AG08396 (cell line): ENCODE measurements at places on chromosomes 2 and 18.

- DNase-seq, result no peak
Measured at GRCh38 chr2:98541906-98542305, 66.4 kb downstream of the COA5 start.

DNA sequence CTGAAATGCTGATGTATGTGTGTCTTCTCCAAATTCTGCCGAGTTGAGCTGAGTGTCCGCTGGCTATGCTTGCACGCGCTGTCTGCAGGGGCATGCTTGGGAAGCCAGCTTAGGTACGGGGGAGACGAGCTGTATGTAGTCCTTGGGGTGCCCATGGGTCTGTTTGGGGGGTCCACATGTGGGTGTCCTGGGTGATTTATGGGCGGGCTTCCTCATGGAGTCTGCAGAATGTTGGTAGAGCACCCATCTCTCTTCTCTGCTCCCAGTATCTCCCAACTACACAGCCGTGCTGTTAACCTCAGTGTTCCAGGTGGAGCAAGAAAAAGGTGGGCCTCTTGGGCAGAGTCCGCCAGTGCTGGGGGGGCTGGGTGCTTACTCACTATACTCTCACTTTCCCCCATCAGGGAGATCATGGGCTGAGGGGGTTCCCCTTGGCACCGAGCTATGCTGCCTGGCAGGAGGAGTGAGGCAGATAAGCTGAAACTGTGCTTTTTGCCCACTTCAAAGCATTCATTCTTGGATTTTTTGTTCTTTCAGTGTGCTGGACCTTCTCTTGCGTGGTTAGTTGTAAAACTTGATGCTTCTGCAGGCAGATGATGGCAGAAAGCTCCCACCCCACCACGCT is 128.2 kb upstream of the ALKAL2 start:
- no peak for DNase-seq

- no peak for DNase-seq
Measured at GRCh38 chr2:98711506-98711905, 19.4 kb downstream of the MGAT4A start.

- DNase-seq, result no peak
Measured at GRCh38 chr18:26700201-26700600, 151.8 kb upstream of the KCTD1 start.

DNA sequence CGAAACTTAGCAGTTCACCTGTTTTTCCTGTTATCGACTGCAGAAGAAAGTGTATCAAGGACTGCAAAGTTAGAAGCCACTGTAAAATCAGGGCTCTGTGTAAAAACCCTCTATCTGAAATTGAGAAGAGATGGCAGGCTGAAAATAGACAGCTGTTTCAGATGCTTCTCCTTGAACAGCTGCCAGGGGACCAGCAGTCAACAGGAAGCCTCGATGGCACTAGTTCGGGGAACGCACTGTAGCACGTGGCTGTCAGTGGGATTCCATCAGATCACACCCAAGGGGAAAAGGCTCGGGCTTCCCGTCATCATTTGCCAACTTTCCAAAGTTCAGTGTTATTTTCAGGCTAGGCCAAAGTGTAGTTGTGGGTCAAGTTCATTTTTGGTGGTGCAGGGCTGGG is 316.9 kb downstream of the TXNL1 start:
- DNase-seq, result no peak

DNA sequence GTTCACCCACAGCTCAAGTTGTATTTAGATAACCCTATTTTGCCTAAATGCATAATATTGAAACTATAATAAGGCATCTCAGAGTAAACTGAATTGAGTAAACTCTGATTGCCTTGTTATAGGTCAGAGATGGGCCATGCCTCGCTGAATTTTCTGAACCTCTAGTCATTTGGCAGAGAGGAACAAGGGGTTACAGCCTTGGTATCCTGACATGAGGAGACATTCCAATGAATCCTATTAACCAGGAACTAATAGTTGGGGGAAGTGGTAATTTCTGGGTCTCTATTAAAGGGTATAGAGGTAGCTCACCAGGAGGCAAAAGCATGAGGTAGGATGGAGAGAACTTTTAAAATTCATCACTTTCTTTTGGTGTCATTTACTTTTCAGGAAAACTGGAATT is 227.4 kb upstream of the CHST9 start:
- no peak for DNase-seq

DNA sequence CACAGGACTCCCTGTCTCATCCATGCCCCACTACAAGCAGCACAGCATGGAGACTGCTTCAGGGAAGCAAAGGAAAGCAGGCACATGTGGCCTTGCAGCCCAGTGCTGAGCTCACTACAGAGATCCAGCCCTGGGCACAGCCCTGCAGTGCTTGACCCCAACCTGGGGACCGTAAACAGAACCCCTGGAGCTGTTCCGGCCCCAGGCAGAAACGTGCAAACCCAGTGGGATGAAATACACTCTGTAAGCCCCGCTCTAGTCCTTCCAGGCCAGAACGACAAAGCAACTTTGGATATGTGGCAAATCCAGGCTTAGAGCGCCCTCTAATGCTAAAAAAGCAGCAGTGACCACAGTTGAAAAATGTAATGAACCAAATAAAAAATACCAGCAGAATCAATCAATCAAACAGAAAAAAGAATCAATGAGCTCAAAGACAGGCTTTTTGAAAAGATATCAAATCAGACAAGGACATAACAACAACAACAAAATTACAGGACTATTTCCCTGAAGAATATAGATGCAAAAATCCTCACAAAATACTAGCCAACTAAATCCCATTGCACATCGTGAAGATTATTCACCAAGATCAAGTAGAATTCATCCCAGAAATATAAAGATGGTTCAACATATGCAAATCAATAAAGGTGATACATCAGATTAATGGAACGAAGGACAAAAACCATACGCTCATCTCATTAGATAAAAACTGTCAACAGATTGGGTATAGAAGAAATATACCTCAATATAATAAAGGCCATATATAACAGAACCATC is 45.6 kb downstream of the ZNF519 start:
- DNase-seq, result peak; percentile 13

DNA sequence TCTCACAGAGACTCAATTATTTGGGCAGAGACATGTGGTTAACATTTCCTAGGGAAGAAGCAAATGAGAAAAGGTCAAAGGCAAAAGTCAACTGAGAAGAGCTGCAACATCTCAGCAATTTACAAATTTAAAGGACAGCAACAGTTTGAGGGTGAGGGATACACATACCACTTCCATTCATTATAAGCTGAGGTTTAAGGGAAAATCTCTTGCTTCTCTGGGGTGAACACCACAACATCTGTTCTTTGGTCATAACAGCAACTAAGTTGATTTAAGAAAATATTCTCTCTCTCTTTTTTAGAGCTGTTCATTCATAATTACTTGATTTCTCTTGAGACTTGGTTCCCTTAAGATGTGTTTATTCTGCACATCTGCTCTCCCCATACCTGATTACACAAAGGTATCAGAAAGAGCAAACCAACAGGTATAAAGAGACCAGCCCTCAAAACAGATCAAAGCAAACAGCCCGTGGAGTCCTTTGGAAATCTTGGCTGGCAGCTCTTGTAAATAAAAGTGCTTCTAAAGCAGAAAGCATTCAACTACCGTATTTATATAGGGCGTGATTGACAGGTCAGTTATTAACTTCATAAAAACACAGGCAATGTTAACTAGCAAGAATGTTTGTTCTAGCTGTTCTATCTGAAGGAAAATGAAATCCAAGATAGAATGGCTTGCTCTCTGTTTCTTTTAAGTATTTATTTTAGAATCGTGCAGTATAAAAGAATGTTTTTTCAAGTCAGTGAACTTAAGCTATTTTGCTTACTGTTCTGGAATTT is 132.8 kb downstream of the THADA start:
- no peak for DNase-seq

- DNase-seq, result no peak
Measured at GRCh38 chr2:205904873-205905272, 181.1 kb downstream of the INO80D start.

GRCh38 chr18:79490626-79491041 is 94.9 kb downstream of the NFATC1 start:
- no peak for DNase-seq

GRCh38 chr2:187050409-187050998 is 201.5 kb upstream of the ZSWIM2 start:
- no peak for DNase-seq

- peak; percentile 63 for DNase-seq
Measured at GRCh38 chr2:65666156-65666725, 233.8 kb upstream of the SPRED2 start.

DNA sequence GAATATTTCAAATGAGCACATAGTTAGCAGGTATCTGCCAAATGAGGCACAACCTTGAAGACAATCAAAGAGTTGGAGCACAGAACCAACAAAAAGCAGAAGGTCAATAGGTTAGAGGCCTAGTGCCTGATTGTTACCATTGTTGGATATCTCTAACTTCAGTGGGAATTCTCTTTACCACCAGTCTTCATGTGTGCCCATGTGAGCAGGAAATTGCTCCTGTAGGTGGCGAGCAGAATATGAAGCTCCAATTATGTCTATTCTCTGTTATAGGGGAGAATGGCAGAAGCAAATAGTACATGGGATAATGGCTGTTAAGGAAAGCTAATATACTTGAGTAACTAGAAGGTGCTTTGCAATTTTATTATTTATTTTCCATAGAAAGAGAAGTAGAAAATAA is 14.9 kb upstream of the ZNF385B start:
- no peak for DNase-seq

GRCh38 chr2:240832205-240832727 is 12.2 kb upstream of the KIF1A start:
- peak; percentile 94 for DNase-seq

GRCh38 chr2:122590524-122590923 is 835.1 kb downstream of the TSN start:
- no peak for DNase-seq

DNA sequence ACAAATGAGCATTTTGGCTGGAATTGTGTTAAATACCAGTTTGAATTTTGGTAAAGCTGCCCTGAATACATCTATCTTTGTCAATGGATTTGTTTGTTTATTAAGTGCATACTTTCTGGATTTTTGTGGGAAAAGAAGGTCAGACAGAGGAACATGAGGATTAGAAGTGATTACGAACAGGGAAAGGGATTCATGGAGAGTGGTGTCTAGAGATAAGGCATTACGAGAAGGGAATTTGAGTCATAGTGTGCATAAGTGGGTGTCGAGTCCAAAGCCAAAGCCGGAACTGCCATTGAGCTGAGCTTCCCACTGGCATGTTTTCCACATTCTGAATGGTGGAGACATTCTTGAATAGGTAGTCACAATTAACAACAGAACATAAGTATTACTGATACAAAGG is 68.9 kb upstream of the EFEMP1 start:
- peak; percentile 77 for DNase-seq

GRCh38 chr18:9982711-9983110 is 68.9 kb downstream of the VAPA start:
- DNase-seq, result no peak

GRCh38 chr18:515156-515815 is 14.8 kb upstream of the COLEC12 start:
- DNase-seq, result no peak

DNA sequence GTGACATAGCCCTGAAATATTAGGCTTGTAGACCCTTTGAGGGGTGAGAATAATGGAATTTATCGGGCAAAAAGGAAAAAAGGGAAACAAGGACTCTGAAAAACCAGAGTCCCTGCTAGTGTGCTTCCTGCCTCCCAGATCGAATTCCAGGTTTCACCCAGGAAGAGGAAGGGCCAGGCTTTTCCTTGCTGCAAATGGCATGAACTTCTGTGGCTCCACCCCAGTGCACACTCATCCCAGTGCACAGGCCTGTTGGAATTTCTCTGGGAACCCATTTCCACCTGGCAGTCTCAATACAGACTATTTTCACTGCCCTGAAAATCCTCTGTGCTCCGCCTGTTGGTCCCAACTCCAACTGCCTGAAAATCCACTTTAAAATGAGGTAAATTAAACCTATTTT is 29.9 kb downstream of the C18orf54 start:
- no peak for DNase-seq

- no peak for DNase-seq
Measured at GRCh38 chr2:112869258-112869842, 32.8 kb upstream of the IL1B start.

- DNase-seq, result no peak
Measured at GRCh38 chr2:45874344-45874743, 222.9 kb downstream of the PRKCE start.

GRCh38 chr18:62846313-62846712 is 131.0 kb downstream of the PHLPP1 start:
- no peak for DNase-seq

DNA sequence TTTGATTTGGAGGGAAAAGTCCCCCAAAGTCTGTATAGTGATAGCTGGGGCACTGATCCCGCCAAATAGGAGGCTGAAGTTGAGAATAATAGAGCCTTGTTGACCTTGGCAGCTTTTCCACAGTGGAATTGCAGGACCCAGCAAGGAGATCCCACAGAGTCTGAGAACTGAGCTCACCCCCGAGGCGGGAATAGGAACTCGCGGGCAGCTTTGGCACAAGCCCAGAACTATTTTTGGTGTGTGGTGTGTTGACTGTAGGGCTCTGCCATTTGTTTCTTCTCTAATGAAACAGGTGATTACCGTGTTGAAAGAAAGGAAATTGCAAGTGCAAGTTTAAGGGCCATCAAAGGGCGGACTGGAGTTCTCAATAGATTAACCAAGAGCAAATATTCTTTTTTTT is 34.0 kb downstream of the SH3RF3 start:
- no peak for DNase-seq

DNA sequence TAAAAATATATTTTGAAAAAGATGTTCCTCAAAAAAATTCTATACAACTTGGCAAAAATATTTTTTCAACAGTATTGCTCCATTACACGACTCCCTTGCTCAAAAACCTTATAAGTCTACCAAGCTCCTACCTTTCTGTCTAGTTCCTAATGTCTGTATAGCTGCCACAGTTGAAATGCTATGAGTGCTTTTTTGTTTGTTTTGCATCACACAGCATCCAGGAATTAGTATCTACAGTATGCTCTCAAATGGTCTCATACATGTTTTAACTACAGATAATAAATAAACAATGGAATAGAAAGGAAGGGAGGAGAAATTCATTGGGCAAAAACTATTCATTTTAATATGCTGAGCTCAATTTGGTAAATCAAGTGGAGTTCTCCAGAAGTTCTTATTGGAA is 17.3 kb downstream of the ACADL start:
- no peak for DNase-seq

DNA sequence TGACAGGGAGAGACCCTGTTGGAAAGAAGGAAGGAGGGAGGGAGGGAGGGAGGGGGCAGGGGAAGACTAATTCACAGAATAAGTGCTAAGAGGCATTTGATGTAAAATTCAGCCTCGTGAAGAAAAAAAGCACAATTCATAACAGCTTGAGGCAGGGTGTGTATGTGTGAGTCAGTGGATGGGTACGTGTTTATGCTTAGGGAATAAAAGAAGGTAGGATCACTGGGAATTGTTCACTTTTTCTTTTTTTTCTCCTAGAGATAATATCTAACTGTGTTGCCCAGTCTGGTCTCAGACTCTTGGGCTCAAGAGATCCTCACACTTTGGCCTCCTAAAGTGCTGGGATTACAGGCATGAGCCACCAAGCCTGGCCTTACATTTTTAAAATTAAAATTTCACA is 39.2 kb downstream of the WDR33 start:
- DNase-seq, result no peak
